ENCODE measurements at places on chromosomes 5 and 9. TPM values are rescaled to one million over a fixed set of nuclear protein-coding genes. Genes with fewer than 3 reads are reported as not detected.

The EQTN gene
- total RNA-seq: not detected

The IL33 gene
- total RNA-seq: 11.0 TPM

The PCDHGA9 gene
- 4.3 TPM for total RNA-seq

The YIPF5 gene
- total RNA-seq: 57.3 TPM

The SPATA31E1 gene
- 0.59 TPM for total RNA-seq

The CYSRT1 gene
- 0.37 TPM for total RNA-seq

The TMEFF1 gene
- 0.78 TPM for total RNA-seq

The ANKS6 gene
- total RNA-seq: 23.3 TPM

The PRRT1B gene
- total RNA-seq: not detected

The TAF11L5 gene
- not detected for total RNA-seq

The ALDH1A1 gene
- 0.20 TPM for total RNA-seq

The NTMT1 gene
- 30.7 TPM for total RNA-seq

The ACTBL2 gene
- total RNA-seq: not detected

The FBXL7 gene
- total RNA-seq: 5.7 TPM

The BHMT gene
- not detected for total RNA-seq

The MAST4 gene
- total RNA-seq: 4.8 TPM

The TAL2 gene
- total RNA-seq: not detected

The C5 gene
- total RNA-seq: 5.1 TPM

The DNAJC18 gene
- 5.5 TPM for total RNA-seq

The CMYA5 gene
- 0.59 TPM for total RNA-seq

The MEGF10 gene
- 0.39 TPM for total RNA-seq

The CCDC187 gene
- under 0.01 TPM for total RNA-seq

The TAF1L gene
- not detected for total RNA-seq

The RASEF gene
- under 0.01 TPM for total RNA-seq
